ENCODE measurements at places on chromosomes 5 and 9.

DNA sequence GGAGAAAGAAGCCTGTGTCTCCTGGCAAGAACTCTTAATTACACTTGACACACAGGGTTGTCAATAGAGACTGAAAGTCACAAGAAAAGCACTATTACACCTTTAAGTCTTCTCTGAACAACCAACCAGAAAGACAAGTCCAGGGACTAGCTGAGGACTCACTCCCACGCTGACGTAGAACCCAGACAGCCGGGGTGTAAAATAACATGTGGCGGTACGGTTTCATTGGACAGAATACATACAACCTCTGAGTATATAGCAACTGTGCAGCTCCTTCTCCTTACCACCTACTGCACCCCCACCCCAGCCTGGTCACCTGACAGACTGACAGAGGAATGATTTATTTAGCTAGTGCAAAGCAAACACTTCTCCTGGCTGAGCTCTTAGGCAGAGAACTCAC, 103.4 kb upstream of the RASEF start:
- DNase-seq: no peak

- no peak for DNase-seq
Measured at GRCh38 chr9:107067739-107068416, 204.9 kb downstream of the ZNF462 start.

DNA sequence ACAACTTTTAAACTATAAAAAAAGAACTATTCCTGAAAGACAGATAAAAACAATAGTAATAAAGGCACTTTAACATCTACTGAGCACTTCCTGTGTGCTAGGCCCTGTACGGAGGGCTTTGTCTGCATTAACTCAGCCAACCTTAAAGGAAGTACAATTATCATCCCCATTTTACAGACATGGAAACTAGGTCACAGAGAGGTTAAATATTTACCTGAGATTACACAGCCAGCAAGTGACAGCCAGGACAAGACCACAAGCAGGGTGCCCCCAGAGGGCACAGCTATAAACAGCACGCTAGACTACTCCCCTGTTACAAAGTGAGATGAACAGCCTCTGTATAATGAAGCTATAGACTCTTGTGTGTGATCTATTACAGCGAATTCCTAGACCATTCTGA, 25.5 kb downstream of the DDX31 start:
- DNase-seq: no peak

- DNase-seq: no peak
Measured at GRCh38 chr5:82584631-82585030, 306.5 kb upstream of the RPS23 start.
